ENCODE measurements at places on chromosomes 7 and 10.
A peak's percentile ranks its signal among the peaks of the same experiment; 100 is the strongest.

- no peak for DNase-seq
Measured at GRCh38 chr10:120980279-120981255, 129.4 kb downstream of the WDR11 start.

DNA sequence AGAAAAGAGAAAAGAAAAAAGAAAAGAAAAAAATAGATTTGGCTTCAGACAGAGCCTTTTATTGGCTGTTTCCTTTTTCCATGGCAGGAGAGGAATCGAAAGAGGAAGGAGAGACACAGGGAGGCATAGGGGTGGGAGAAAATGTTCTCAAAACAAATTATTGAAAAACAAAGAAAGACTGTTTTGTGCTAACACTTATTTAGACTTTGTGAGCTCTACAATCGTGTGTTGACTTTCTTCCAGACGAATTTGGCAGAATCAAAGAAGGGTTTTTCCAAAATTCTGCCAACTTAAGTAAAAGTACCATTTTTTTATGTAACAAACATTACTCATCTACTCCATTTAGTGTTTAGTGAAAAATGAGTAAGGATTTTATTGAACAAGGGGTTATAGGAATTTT, 982.2 kb downstream of the REEP3 start:
- DNase-seq, result no peak

DNA sequence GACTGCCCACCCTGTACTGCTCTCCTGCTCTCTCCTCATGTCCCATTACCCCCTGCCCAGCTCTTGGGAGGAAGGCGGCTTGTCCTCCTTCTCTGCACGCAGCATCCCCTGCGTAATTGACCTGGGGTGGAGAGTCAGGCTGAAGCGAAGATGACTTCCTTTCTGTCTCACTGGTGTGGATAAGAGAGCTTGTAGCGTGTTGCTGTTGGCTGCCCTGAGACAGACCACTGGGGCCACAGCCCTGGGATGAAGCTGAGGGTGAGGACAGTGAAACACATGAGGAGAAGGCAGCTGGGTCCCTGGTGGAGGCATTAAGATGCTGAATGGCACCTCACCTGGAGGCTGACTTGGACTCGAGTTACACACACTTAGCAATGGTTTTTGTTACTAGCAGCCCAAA, 310.3 kb upstream of the ZNF32 start:
- DNase-seq, result no peak

GRCh38 chr10:72334196-72334824, 20.4 kb downstream of the DNAJB12 start:
- DNase-seq, result peak; percentile 95

- DNase-seq, result no peak
Measured at GRCh38 chr10:46012746-46013145, 17.7 kb downstream of the NCOA4 start.

DNA sequence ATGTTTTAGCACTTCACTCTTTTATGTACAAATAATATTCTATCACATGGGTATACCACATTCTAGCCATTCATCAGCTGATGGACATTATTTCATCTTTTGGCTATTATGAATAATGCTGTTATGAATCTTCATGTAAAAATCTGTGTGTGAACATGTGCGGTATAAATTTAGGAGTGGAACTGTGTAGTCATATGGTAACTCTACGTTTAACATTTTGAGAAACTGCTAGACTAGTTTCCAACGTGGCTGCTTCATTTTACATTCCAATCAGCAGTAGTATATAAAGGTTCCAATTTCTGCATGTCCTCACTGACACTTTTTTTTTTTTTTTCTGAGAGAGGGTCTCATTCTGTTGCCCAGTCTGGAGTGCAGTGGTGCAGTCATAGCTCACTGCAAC, 8.3 kb downstream of the RAMP3 start:
- DNase-seq, result no peak

DNA sequence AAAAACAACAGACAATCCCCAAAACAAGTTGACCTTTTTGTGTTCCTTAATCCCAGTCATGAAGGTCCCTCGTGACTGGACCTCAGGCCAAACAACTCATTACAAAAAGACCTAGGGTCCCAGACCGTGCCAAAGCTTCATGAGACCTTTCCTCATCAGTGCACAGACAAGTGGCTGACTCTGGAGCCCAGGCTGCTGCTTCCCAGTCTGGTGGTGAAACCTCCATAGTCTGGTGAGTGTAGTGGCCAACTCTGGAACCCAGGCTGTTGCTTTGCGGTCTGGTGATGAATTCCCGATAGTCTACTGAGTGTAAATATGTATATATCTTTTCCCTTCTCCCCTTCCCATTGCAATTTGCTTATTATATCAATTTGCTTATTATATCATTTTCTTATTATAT, 22.1 kb upstream of the SLC18A3 start:
- no peak for DNase-seq

- DNase-seq, result no peak
Measured at GRCh38 chr7:11436773-11437524, 395.0 kb downstream of the THSD7A start.

DNA sequence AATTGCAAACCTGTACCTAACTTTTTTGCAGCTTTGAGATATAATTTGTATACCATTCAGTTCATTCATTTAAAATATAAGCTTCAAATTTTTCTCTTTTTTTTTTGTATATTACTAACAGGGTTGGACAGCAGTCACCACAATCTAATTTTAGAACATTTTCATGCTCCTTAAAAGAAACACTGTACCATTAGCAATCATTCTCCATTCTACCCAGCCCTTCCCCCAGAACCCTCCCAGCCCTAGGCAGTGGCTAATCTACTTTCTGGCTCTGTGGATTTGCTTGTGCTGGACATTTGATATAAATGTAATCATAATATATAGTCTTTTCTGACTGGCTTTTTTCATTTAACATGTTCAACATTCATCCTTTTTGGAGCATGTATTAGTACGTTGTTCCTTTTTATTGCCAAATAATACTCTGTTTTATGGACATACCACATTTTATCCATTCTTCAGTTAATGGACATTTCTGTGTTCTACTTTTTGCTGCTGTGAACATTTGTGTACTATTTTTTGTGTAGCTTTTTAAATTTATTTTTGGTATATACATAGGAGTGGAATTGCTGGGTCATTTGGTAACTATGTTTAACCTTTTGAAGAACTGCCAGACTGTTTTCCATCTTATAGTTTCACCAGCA, 40.9 kb upstream of the ST7 start:
- no peak for DNase-seq

GRCh38 chr7:38396852-38397251, 123.4 kb upstream of the TARP start:
- DNase-seq, result no peak

DNA sequence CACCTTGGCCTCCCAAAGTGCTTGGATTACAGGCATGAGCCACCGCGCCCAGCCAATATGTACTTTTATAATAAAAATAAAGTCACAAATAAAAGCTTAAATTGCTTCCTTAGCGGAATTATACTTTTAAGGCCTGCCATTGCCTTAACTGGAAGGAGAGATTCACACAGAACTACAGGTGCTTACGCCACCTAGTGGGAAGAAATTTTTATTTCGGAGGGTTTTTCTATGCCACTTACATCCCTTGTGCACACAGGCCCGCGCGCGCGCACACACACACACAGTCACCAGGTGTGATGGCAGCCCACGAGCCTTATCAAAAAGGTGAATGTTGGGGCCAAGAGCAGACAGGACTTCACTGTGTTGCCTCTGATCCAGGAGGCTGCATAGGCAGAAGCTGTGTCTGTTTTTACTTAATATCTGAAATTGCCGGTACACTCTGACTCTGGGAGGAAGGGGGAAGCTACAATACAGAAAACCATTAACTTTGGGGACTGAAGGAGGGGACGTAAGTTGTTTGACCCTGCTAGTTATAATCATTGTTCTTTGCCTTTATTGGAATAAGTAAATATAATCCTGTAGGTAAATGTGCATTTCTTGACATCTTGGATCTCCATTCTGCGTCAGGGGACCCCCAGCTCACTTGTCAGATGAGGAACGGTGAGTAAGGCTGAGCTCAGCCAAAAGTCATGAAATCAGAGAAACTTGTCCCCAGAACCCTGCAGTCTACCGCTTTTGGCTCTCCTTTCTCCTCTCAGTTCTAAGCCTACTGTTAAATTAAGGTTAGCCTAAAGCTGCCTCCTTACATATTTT, 87.1 kb downstream of the SLC16A9 start:
- peak; percentile 71 for DNase-seq

DNA sequence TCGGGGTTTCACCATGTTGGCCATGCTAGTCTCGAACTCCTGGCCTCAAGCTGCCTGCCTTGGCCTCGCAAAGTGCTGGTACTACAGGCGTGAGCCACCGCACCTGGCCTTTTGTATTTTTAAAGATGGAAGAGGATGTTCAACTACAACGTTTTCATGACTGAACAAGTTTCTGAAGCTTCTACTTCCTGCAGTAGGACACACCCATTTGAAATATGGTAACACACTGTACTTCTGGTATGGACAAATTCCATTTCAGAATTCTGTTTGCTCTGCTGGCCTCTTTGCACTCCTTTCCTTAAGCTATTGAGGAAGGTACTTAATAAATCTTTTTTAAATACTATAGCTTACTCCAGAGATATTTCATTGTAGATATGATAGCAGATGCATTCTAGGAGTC, 10.9 kb upstream of the CDK1 start:
- no peak for DNase-seq

DNA sequence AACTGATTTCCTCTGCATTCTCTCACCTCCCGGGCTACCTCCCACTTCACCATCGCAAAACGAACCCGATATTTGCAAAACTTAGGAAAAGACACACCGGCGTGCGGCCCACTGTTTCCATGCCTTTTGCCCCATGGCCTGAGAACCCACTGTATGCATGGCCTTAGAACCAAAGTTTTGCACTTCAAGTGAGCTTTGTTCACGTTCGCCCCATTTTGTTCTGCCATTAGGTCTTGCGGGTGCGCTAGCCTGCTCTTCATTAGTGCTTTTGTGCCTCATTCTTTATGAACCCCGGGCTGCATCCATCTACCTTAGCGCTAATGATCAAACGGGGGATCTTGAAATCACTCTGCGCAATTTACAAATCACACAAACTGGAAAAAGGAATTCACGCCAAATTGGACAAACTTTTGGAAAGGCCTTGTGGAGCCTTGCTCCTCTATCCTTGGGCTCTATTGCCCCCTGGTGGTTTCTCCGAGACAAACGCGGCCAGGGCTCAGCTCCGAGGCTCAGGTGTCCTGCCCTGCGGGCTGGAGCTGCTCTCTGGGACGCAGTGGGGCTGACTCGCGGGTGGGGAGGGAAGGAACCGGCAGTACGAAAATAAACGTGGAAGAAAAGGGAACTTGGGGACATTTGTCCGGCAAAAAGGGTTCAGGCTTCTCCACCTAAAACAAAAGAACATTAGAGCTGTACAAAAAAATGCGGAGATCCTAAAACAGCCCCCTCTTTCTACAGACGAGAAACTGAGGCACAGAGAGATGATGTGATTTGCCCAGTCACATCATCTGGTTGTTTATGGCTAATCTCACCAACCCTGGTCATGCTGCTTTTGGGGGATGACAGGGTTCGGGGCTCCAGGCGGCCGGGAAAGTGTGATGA, 300.4 kb upstream of the NFE2L3 start:
- peak; percentile 77 for DNase-seq

DNA sequence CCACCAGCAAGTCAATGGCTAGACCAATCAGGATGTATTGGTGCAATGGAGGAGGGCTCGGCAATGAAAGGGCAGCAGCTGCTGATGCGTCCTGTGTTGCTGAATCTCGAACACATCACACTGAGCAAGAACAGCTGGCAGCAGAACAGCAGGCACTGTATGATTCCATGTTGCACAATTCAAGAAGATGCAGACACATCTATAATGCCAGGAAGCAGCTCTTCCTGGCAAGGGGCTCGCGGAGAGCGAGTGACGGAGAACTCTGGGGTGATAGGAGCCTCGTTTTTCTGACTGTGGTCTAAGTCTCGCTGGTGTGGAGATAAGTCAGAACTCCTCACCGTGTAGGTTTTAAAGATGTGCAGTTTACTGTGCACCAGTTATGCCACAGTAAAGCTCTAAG, 24.8 kb upstream of the PFKP start:
- no peak for DNase-seq

- no peak for DNase-seq
Measured at GRCh38 chr10:30134171-30134945, 75.0 kb upstream of the JCAD start.

GRCh38 chr10:132274986-132275385, 32.8 kb downstream of the STK32C start:
- DNase-seq, result no peak

GRCh38 chr10:49243610-49244283, 55.2 kb upstream of the C10orf71 start:
- no peak for DNase-seq

DNA sequence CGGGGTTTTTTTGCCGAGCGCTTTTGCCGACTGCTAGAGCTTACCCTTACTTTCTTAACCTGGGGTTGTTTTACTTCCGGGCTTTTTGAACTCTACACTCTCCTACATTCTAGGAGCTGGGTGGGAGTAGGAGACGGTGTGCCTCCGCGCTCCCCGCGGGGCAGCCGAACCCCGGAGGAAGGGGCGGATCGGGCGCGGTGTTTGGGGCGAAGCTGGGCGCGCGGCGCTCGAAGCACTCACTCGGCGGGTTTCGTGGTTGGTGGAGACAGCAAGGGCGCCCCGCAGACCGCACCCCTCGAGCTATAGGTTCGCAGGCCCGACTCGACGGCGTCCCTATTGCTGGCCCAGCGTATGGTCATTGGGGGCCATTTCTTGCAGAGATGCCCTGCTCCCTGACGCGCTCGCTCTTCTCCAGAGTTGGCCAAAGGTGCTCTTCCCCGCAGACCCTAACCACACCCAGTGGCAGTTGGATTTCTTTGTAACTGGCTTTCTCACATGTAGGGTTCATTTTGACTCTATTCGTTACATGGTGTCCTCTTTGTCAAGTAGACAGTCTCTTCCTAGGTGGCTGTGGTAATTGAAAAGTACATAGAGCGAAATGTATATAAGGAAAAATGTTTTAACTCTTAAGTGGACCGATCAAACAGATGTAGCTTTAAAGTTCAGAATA, 364 bp downstream of the ZNF518A start:
- DNase-seq, result no peak

DNA sequence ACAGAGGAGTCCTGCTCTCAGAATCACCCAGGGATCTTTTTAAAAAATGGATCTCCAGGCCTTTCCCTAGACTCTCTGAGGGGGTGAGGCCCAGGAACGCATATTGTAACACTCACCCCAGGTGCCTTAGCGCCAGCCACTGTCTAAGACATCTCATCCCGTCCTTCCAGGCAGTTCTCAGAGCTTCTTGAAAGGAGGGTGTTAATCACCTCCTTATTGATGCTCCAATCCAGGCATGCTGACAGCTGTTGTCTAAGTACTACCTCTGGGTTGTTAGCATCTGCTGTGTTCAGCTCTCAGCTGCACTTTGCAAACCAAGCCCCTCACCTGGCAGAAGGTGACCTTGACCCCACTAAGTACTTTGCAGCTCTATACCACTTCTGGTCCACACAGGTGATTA, 36.0 kb downstream of the KIAA1549 start:
- no peak for DNase-seq
